AG08396 (cell line): ENCODE measurements at places on chromosomes 1 and 21.

DNA sequence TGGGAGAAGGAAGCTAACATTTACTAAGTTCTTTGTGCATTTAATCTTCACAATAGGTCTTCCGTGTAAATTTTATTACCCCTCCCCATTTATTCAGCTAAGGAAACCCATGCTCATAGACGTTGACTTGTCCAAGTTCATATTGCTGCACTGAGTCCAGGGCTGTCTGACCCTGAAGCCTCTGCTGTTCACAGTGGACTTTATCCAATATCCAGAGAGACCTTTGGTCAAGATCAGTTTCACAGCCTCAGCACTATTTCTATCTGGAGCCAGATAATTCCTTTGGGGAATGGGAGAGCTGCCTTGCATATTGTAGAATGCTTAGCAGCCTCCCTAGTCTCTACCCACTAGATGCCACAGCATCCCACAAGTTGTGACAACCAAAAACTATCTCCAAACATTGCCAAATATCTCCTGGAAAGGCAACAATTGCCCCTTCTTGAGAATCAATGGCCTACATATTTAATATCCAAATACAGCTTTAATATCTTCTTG, 26.4 kb downstream of the ILDR2 start:
- DNase-seq: no peak

- no peak for DNase-seq
Observed at GRCh38 chr1:81551946-81552345, 248.8 kb upstream of the ADGRL2 start.

DNA sequence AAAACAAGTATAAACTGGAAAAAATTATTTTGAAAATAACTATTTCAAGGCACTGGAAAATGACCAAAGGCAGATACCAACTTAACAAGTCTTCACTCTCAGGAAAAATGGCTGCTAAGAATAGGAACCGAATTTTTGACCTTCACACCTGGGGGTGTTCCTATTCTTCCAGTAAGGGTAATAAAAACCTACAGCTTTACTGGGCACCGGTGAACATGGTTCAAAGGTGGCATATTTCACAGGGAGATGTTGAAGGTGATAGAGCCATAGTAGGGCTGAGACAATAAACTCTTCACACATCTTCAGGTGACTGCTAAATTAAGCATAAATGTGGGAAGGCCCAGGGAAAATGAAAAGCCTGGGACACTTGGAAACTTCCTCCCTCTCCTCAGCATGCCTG, 65.4 kb upstream of the IFFO2 start:
- no peak for DNase-seq

DNA sequence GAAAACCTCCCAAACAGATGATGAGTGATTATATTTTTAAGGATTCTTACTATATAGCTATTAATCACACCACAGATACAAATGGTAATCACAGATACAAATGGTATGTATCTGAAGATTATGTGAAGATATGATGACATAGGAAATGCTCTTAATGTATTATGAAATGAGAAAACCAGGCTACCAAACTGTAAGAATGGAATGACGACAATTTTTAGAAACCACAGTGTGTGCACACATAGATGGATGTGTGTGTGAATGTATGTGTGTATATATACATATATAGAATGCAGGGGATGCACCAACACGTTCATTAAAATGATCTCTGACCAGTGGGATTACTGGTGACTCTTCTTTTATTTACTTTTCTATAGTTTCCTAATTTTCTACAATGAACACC, 21.5 kb upstream of the ENAH start:
- DNase-seq: no peak

- DNase-seq: no peak
Observed at GRCh38 chr1:20059847-20060246, 10.1 kb upstream of the PLA2G5 start.

- no peak for DNase-seq
Observed at GRCh38 chr1:47776667-47777131, 220.5 kb downstream of the TRABD2B start.

DNA sequence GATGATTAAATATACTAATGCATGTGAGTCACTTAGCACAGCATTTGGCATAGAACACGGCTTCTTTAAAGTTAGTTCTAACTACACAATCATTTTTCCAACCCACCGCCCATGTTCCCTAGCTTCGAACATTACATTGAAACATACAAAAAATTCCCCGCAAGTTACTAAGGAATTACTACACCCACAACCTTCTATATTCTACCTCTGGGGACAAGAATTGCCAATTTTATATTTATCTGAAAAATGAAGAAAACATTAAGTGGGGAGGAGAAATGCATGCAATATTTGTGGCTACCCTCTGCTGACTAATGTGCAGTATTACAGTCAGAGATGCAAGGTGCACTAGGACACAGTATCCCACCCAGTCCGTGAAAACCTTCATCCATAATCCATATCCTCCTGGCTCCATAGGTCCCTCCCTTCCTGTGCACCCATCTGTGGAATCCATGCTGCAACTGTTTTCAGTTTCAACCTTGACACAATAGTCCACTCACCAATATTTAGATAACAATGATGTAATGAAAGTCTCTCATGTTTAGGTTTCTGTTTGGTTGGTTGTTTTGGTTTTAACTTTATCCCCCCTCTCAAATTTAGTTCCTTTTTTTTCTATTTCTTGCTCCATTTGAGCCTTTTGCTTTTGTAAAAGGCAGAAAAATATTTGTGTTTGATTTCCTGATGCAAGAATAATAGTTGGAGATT, 31.6 kb downstream of the RGS5 start:
- DNase-seq: peak; percentile 12

DNA sequence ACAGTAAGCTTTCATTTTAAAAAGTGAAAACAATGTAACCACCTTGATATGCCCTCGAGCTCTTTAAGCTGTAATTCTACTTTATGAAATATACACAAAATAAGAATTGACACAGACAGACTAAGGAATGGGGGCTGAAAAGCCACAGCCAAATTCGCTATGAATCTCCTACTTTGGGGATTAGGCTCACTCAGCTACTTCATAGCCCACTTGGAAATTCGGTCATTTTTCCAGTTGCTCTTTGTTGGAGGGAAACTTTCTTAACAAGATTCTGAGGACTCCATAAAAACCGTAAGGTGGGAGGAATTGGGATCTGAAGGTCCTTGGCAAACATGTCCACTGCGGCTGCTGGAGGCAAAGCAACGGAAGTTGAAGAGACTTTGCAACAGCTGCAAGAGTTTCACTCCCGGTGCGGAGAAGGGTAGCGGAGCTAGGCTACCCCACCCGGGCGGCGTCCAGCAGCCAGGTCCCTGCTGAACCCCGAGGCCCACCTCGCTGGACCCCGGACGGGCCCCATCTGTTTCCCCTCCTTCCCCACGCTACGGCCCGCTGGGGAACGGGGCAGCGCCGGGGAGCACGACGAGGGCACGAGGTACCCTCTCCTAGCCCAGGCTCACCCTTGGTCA, 634 bp downstream of the MYCBP start:
- DNase-seq: peak; percentile 36

DNA sequence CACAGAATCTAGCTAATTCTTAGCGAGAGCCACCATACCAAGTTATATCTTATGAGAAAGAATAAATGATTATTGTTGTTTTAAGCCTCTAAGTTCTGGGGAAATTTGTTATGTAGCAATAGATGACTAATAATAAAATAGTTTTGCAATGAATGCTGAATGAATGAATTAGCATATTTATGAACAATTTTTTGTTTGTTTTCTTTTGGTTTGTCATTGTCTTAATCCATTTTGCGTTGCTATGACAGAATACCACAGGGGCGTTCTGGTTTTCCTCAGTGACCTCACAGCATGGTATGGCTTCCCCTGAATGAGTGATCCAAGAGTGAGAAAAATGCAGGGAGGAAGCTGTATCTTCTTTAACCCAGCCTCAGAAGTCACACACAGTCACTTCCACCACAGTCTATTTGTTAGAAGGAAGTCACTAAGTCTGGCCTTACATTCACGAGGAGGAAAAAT, 53.8 kb upstream of the HPDL start:
- DNase-seq: peak; percentile 50

GRCh38 chr1:92769856-92770255, 15.1 kb downstream of the EVI5 start:
- DNase-seq: no peak

DNA sequence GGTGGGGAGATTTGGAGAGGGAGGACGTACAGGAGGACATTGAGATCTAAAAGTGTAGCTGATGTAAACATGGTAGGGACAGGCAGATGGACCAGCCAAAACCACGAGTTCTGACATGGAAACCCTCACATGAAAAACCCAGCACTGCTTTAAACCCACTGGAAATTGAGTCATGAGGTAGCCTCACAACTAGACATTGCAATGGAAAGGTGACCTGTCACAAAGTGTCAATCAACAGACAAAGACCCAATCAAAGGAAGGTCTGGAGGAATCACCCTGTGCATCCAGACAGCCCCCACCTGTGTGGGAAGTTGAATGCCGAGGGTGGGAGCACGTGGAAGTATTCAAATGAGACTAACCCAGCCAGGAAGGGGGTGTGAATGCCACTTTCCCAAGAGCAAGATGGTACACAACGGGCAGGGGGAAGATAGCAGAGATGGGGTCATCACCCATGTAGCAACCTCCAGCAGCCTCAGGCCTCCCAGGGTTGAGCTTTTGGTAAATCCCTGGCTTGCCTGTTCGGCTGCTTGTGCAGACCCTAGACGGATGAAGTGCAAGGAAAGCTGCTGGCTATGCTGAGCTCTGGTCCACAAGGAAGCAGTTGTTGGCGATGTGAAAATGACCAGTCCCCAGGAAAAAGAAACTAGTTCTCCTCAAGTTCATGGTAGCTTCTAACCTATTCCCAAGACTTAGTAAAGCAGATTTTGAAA, 5.6 kb downstream of the FCMR start:
- no peak for DNase-seq

DNA sequence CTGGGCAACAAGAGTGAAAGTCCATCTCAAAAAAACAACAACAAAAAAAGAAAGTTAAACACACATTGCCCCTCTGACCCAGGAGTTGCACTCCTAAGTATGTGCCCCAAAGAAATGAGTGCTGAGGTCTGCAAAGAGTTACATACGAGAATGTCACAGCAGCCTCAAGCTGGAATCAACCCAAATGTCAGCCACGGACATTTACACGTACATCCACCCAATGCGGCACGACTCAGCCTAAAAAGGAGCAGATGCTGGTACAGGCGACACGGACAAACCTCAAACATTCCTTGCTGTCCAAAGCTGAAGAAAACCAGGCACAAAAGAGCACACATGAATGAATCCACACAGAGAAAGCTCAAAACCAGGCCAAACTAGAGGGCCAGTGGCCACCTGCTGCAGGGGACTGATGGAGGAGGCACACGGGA, 46.8 kb upstream of the ECE1 start:
- no peak for DNase-seq

- DNase-seq: no peak
Observed at GRCh38 chr1:34887593-34887992, 28.0 kb upstream of the SMIM12 start.

- no peak for DNase-seq
Observed at GRCh38 chr1:15966081-15966955, 9.6 kb downstream of the ZBTB17 start.

DNA sequence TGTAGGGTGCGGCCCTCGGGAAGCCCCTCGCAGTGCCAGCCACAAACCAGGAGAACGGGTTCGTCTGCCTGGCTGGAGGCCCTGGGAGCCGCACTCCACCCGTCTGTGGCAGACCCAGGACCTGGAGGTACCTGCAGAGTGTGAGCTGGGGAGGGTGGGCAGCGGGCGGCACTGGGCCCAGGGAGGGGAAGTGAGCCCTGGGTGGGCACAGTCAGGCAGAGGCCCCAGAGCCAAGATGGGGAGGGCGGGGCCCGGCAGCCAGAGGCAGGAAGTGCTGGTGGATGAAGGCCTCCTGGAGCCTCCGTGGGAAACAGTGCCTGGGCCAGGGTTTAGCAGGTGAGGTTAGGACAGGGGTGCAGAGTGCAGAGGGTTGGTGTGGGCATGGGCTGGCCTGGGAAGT, 4.0 kb upstream of the PEX10 start:
- DNase-seq: no peak

GRCh38 chr1:200883118-200883517, 10.3 kb downstream of the GPR25 start:
- DNase-seq: no peak

- no peak for DNase-seq
Observed at GRCh38 chr1:1470626-1471388, 758 bp upstream of the ATAD3B start.

- no peak for DNase-seq
Observed at GRCh38 chr1:63448731-63449246, 74.2 kb downstream of the ITGB3BP start.

DNA sequence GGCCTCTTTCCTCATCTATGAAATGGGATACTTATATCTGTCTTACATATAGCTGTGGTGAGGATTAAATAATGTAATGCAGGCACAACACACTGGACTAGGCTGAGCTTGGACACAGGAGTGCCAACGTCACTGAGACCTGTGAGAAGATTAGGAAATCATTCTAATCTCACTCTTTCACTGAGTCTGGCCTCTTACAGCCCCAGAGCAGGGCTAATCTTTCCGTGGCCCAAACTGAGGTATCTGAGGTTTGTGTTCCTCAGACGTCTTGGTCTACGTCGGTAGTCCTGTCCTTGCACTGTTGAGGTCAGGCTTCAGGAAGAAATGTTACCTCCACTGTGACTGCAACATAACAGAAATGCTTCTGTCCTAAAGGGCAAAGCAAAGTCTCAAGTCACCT, 22.6 kb upstream of the A3GALT2 start:
- no peak for DNase-seq

GRCh38 chr1:177771688-177772087, 198.2 kb downstream of the SEC16B start:
- no peak for DNase-seq

- no peak for DNase-seq
Observed at GRCh38 chr1:82920418-82921248, 1078.3 kb downstream of the TTLL7 start.

DNA sequence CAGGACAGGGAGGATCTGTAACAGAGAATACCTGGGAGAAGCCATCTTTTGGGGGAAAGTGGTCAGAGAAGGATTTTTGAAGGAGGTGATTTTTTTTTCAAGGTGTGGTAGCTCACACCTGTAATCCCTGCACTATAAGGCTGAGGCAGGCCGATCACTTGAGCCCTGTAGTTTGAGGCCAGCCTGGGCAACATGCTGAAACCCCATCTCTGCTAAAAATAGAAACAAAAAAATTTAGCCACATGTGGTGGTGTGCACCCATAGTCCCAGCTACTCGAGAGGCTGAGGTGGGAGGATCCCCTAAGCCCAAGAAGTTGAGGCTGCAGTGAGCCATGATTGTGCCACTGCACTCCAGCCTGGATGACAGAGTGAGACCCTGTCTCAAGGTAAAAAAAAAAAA, 67.4 kb upstream of the ARTN start:
- no peak for DNase-seq
